Glomerular endothelial cell (primary cell): ENCODE measurements at places on chromosomes 4 and X.

- no peak for DNase-seq
Observed at GRCh38 chr4:69503558-69503957, 7.9 kb upstream of the UGT2B4 start.

DNA sequence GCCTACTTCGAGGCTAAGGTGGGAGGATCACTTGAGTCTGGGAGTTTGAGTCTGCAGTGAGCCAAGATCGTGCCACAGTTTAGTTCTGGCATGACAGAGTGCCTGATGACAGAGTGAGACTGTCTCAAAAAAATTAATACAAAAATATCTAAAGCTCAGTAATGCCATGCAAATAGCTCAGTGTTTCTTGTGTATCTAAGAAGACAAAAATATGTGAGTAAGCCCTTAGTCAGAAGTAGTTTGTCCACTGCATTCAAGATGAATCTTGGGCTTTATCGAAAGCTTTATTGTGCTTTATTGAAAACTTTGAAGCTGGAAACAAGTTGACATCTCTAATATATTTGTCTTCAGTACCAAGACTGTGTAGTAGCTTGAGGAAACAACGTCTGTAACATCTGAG is 115.9 kb downstream of the GPAT3 start:
- no peak for DNase-seq

- no peak for DNase-seq
Observed at GRCh38 chr4:153763404-153763803, 3.6 kb upstream of the RNF175 start.

DNA sequence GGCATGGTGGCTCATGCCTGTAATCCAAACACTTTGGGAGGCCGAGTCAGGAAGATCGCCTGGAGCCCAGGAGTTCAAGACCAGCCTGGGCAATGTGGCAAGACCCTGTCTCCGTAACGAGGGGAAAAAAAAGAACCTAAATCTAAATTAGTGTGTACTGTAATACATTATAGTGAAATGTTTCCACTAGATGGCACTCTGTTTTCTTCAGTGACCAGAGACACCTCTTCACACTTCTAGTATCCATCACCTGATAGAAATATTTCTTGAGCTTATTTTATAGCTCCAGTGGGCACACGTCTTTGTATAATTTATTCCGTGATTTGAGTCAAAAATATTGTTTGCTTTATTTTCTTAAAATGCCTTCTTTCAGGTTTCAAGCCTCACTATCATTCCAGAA is 600.9 kb upstream of the DIPK2B start:
- DNase-seq: no peak

- no peak for DNase-seq
Observed at GRCh38 chrX:9341291-9342201, 123.3 kb upstream of the TBL1X start.

- DNase-seq: no peak
Observed at GRCh38 chr4:152464030-152464823, 71.7 kb downstream of the FBXW7 start.

- no peak for DNase-seq
Observed at GRCh38 chr4:99815597-99816011, 1.0 kb upstream of the DAPP1 start.

DNA sequence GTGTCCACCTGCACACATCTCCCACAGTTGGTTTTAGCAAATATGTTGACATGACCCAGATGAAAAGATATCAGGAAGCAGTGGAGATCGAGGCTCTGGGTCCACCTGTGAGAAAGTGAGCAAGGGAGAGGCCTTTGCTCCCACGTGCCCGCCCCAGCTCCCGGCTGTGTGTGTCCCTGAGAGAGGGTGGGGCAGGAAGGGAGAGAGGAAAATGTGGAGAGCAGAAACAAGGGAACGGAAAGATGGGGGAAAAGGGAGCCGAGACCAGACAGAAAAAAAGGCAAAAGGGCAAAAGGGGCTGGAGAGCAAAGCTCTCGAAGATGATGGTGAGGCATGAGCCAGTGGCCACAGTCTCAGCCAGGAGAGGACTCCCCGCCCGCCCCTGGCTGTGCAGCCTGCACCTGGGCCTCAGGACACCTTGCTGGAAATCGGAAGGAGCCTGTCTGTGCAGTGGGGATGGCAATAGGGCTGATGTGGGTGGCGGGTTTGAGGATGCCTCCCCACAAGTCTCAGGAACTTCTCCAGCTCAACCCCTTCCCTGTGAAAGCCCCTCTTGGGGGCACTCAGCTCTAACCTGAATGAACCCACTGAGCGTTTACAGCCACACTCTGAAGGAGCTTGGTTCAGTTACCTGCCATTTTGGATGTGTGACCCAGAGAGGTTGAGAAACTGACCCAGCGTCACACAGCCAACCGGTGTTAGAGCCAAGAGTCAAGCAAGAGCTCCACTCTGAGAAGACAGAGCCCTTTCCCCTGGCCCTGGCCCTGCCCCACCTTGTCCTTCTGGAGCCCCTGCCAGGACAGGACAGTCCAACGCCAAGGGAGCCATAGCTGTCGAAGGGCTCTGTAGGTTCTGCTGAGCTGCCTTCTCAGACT is 20.3 kb upstream of the MSX1 start:
- DNase-seq: no peak

- no peak for DNase-seq
Observed at GRCh38 chr4:38328989-38329729, 334.8 kb upstream of the KLF3 start.

DNA sequence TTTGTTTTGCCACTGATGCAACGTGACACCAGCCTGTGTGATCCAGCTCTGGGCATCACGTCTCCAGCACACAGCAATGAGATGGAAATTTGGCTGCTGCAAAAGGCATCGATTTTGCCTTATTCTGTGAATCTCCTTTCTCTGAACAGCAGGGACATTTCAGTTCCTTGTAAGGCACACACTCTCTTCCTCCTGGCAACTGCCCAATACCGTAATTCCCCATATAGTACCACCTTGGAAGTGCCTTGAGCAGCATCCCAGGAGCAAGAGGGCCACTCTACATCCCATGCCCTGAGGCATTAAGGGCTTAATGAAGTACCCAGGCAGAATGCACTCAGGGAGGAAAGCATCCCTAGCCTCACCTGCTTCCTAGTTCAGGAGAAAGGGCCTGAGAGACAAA is 10.5 kb upstream of the MAMLD1 start:
- no peak for DNase-seq

DNA sequence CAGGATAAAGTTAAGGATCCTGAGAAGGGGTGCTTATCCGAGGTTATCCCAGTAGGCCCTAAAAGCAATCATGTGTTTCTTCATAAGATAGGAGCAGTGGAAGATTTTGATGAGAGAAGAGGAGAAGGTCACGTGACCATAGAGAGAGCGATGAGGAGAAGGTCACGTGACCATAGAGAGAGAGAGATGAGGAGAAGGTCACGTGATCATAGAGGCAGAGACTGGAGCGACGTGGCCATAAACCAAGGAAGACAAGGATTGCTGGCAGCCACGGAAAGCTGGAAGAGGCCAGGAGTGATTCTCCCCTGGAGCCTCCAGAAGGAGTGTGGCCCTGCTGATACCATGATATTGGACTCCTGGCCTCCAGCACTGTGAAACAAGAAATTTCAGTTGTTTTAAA is 38.4 kb upstream of the ZNF518B start:
- DNase-seq: no peak

DNA sequence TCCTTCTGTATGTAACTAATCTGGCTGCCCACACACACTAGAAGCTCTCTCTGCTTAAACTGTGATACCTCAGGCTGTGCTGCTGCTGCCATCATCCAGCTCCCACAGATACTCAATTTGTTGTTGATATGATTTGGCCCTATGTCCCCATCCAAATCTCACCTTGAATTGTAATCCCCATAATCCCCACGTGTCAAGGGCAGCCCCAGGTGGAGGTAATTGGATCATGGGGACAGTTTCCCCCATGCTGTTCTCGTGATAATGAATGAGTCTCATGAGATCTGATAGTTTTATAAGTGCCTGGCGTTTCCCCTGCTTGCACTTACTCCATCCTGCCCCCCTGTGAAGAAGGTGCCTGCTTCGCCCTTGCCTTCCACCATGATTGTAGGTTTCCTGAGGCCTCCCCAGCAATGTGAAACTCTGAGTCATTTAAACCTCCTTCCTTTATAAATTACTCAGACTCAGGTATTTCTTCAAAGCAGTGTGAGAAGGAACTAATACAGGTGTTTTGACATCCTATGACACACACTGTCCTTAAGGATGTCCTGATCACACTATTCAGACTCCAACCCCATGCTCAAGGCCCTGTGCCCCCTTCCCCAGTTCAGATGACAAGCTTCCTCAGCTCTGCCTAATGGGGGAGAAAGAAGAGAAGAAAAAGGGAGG is 2.9 kb upstream of the ATOH1 start:
- no peak for DNase-seq

GRCh38 chrX:39736216-39737211 is 361.2 kb downstream of the BCOR start:
- DNase-seq: no peak

DNA sequence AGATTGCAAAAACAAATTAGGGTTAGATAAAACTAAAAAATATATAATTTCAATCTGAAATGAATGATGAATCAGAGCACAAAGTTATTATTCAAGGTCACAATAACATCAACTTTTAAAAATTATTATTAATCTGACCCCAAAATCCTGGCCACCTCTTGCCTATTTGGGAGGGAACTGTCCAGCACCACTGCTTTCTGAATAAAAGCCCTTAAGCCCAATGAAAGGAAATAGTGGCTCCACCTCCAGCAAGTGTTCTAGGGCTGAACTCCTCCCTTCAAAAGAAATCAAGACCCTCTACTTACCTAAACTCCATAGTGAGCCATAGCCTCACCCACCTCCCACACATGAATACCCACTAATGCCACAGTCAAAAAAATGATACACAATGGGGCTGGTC is 208.2 kb downstream of the PARM1 start:
- DNase-seq: no peak

GRCh38 chrX:104254442-104255115 is at the start of gene ESX1:
Gene ESX1, minus strand, starts transcription at chrX:104254933. Its CDS starts 84 bp downstream, at chrX:104254849.
- no peak for DNase-seq

DNA sequence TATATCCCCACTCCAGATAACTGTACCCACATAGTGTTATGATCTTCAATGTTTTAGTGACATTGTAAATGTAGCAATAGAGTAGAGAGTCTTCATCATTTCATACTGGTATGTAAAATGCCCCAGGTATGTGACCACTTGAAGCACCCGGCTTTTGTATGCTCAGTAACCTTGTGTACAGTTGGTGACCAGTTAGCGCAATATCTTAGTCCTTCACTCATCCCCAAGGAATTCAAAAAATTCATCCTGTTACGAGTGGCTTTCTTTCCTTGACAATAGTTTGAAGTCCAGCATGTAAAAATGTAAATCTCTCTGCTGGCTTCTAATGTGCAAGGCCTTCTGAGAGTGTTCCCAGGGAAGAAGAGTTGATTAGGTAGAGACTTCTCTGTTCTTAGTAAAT is 145.6 kb downstream of the ARX start:
- DNase-seq: no peak

GRCh38 chr4:98746530-98746929 is 88.1 kb upstream of the TSPAN5 start:
- DNase-seq: no peak

DNA sequence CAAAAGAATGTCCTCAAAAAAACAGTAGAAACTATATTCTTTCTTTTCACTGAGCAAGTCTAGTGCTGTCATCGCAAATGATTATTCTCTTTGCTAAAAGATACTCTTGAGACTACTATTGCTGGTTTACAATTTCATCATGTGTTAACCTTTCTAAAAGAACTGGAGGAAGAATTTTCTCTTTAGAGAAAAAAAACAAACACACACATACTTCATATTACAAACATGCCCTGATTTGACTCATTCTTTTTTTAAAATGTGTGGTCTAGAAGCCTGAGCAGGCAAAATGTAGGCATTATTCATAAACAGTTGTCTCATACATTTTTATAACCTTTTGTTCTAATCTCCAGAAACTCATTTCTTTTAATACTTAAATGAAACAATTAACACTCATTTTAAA is 60.6 kb upstream of the FAT4 start:
- DNase-seq: no peak

- DNase-seq: no peak
Observed at GRCh38 chr4:43238008-43238407, 345.5 kb downstream of the GRXCR1 start.

GRCh38 chr4:53763813-53764597 is 172.7 kb upstream of the LNX1 start:
- no peak for DNase-seq

- no peak for DNase-seq
Observed at GRCh38 chr4:42965326-42965725, 72.8 kb downstream of the GRXCR1 start.

DNA sequence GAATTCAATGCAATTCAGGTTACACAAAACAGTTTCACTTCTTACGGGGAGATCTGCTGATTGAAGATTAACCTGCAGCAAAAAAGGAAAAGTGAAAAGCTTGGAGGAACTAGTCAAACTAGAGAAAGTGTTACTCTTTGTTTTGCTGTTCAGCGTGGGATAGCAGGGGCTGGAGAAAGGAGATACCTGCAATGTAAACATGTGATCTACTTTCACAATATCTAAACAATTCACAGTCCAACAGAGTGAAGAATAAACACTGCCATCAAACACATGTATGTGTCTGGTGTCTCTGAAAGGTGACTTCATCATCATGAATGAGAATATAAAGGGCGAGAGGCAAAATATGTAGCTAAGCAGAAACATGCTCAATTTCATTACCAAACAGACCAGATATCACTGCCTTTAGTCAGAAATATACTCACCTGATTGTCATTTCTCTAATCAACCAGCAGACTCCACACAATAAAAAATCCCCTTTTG is 26.4 kb downstream of the NIPAL1 start:
- DNase-seq: no peak

- DNase-seq: no peak
Observed at GRCh38 chr4:182874797-182875345, 42.3 kb downstream of the DCTD start.

- DNase-seq: no peak
Observed at GRCh38 chr4:118373614-118374255, 20.9 kb upstream of the PRSS12 start.

- no peak for DNase-seq
Observed at GRCh38 chr4:181507938-181508337, 735.3 kb upstream of the TENM3 start.

DNA sequence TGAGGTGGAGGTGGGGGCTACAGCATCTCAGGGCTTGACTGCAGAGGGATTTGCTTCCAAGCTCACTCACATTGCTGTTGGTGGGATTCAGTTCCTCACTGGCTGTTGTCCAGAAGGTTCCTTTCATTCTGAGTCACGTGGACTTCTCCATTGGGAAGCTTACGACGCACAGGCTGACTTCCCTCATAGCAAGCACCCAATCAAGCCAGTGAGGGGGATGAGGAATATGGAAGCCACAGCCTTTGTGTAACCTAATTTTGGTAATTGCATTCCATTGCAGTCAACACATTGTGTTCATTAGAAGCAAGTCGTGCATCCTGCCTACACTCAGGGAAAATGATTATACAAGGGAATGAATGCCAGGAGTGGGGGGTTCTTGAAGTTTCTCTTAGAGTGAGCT is 32.7 kb upstream of the MXRA5 start:
- no peak for DNase-seq

GRCh38 chr4:175531405-175532091 is 280.5 kb downstream of the GPM6A start:
- DNase-seq: peak; percentile 5

DNA sequence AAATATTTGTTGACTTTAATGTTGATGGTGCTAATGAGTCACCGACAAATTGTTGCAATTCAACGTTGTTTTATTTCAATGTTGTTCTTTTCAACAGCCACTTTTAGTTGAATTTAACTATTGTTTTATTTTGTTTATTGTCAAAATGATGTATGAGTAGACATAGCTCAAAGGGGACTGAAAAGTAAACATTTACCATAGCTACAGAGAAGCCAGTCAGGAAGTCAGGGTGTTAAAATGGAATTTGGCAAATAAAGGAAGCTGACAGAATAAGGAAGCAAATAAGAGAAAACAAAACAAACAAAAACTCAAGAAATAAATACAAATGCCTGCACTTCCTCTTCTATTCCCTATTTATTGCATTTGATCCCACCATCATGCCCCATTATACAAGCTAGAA is 648.4 kb upstream of the HTR2C start:
- no peak for DNase-seq
